Peyer's patch (tissue), 4 donors: ENCODE measurements at places on chromosomes 13 and 19.

- no peaks in the 10 kb centered on the region for H3K36me3 ChIP-seq
- H3K27ac ChIP-seq: no peak overlapping the region
- no peak overlapping the region for H3K4me3 ChIP-seq
- no peaks in the 10 kb centered on the region for H3K27me3 ChIP-seq
Measured at GRCh38 chr13:80599765-80600164, 258.8 kb upstream of the SPRY2 start.

DNA sequence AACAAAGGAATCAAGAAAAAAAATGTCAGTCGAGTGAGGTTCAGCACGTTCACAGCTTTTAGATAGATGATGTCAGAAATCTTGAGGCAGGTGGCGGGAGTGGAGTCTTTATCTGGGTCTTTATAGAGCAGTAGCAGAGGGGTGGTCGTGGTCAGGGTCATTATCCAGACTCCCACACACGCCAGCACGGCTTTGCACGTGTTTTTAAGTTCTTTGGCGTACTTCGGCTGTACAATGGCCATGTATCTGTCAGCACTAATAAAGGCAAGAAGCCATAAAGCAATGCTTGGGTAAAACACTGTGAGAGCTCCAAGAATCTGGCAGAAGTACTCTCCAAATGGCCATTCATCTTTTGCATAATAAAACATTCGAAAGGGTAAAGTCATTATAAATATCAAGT, 2.9 kb downstream of the GPR18 start:
- H3K27me3 ChIP-seq: no peaks in the 10 kb centered on the region
- no peak overlapping the region for H3K27ac ChIP-seq
- no peak overlapping the region for H3K4me3 ChIP-seq
- DNase-seq: no peak

DNA sequence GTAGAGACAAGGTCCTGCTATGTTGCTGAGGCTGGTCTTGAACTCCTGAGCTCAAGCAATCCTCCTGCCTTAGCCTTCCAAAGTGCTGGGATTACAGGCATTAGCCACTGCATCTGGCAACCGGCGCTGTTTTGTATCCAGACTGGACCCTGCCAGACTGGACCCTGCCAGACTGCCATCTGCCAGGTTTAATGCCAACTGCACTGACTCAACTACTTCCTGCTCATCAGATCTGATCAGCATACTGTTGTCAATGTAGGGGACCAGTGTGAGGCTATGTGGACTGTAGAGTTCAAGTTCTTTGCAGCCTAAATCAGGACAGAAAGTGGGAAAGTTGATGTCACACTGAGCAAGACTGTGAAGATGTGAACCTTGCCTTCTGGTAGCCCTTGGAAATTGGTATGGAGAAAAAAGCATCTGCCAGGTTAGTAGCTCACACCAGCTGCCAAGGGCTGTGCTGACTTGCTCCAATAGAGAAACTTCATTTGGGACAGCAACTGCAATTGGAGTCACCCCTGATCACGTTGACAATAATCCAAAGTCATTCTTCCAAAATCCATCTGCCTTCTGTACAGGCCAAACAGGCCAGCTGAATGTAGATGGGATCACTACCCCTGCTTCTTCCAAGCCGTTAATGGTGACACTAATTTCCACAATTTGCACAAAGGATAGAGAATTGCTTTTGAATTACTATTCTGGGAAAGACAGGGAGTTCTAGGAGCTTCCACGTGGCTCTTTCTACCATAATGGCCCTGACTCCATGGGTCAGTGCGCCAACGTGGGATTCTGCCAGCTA, 36.8 kb upstream of the ATP1A3 start:
- no peaks in the 10 kb centered on the region for H3K36me3 ChIP-seq
- H3K4me1 ChIP-seq: no peaks in the 10 kb centered on the region
- H3K27ac ChIP-seq: no peak overlapping the region
- H3K4me3 ChIP-seq: no peak overlapping the region
- no peak for DNase-seq

- no peak overlapping the region for H3K4me3 ChIP-seq
- no peaks in the 10 kb centered on the region for H3K27me3 ChIP-seq
- no peaks in the 10 kb centered on the region for H3K36me3 ChIP-seq
- DNase-seq: no peak
- H3K4me1 ChIP-seq: no peaks in the 10 kb centered on the region
Measured at GRCh38 chr19:33447336-33448158, 74.0 kb downstream of the CEBPG start.

GRCh38 chr19:53538378-53539109, 599 bp downstream of the ZNF331 start:
- peak overlapping the region; percentile 67 for H3K4me3 ChIP-seq
- no peaks in the 10 kb centered on the region for H3K36me3 ChIP-seq

DNA sequence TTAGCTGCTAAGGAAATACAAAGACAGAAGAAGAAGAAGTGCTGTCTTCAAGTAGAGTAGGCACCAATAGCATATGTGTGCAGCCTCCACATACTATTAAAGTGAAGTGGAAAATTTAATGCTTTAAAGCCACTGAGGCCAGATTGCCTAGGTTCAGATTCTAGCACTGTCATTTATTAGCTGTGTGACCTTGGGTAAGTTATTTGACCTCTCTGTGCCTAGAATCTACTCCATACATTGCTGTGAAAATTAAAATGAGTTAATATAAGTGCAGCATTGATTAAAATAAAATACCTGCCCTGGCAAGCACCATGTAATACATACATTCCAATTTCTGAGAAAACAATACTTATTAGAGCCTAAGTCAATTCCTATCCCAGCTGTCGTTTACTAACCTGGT, 110.5 kb downstream of the FRY start:
- no peaks in the 10 kb centered on the region for H3K36me3 ChIP-seq
- no peaks in the 10 kb centered on the region for H3K4me1 ChIP-seq
- no peak for DNase-seq
- H3K4me3 ChIP-seq: no peak overlapping the region

DNA sequence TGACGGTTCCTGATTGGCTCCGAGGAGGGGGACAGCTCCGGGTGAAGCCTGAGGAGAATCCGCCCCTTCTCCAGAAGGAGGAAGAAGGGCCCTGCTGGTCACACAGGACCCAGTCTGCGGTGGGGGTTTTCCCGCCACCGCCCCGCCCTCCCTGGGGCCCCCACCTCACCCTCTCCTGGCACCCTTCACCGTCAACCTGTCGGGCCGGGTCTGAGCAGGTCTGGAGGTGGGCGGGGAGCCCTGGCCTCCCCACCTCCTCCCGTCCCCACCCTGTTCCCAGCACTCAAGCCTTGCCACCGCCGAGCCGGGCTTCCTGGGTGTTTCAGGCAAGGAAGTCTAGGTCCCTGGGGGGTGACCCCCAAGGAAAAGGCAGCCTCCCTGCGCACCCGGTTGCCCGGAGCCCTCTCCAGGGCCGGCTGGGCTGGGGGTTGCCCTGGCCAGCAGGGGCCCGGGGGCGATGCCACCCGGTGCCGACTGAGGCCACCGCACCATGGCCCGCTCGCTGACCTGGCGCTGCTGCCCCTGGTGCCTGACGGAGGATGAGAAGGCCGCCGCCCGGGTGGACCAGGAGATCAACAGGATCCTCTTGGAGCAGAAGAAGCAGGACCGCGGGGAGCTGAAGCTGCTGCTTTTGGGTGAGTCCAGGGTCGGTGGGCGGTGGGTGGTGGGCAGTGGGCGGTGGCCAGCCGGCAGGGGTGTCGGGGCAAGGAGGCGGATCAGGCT, at the start of gene GNA15:
TSS of gene GNA15 (plus strand) at position 73 of the 723 bp plus-strand sequence. CDS start at position 491, 418 bp downstream.
- H3K4me1 ChIP-seq: no peaks in the 10 kb centered on the region
- H3K27ac ChIP-seq: peak within 1 kb of the TSS; percentile 67
- no peak for DNase-seq
- no peaks in the 10 kb centered on the region for H3K36me3 ChIP-seq
- no peaks in the 10 kb centered on the region for H3K27me3 ChIP-seq
- peak within 1 kb of the TSS; percentile 29 for H3K4me3 ChIP-seq

DNA sequence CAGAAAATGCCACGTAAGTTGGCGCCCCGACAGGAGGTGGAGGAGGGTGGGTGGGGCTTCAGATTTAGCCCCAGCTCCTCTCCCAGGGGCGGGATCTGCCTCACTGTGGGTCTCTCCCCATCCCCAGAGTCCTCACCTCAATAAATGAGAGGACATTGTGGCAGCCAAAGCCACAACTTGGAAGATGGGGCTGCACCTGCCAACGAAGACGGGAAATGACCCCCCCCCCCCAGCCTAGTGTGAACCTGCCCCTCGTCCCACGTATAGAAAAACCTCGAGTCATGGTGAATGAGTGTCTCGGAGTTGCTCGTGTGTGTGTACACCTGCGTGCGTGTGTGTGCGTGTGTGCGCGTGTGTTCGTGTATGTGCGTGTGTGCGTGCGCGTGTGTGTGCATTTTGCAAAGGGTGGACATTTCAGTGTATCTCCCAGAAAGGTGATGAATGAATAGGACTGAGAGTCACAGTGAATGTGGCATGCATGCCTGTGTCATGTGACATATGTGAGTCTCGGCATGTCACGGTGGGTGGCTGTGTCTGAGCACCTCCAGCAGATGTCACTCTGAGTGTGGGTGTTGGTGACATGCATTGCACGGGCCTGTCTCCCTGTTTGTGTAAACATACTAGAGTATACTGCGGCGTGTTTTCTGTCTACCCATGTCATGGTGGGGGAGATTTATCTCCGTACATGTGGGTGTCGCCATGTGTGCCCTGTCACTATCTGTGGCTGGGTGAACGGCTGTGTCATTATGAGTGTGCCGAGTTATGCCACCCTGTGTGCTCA, 1.5 kb upstream of the TRAPPC5 start:
- no peaks in the 10 kb centered on the region for H3K27me3 ChIP-seq
- H3K27ac ChIP-seq: no peak overlapping the region
- H3K36me3 ChIP-seq: no peaks in the 10 kb centered on the region

- no peaks in the 10 kb centered on the region for H3K27me3 ChIP-seq
- no peak overlapping the region for H3K27ac ChIP-seq
- DNase-seq: peak; percentile 41
- no peaks in the 10 kb centered on the region for H3K36me3 ChIP-seq
- H3K4me1 ChIP-seq: peaks cover 30% of the 10 kb centered on the region
Measured at GRCh38 chr13:110266983-110267382, 40.0 kb downstream of the COL4A1 start.

DNA sequence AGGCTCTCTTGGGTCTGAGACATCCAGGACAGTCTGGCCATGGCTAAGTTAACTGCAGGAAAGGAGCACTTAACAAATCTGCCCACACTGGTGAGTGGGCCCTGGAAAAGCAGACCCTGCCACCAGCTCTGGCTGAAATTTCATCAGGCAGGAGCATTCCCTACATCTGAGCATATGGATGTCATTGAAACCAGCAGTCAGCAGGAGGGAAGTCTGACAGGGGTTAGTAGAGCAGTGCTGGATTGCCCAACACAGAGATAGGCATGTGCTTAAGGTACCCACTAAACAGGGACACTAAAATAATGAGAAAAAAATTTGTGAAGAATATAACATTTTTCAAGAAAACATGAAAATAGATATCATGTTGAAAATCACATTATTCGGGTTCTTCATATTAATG, 13.6 kb upstream of the ACOD1 start:
- DNase-seq: no peak
- no peak overlapping the region for H3K4me3 ChIP-seq
- no peaks in the 10 kb centered on the region for H3K27me3 ChIP-seq
- no peak overlapping the region for H3K27ac ChIP-seq
- H3K4me1 ChIP-seq: no peaks in the 10 kb centered on the region

DNA sequence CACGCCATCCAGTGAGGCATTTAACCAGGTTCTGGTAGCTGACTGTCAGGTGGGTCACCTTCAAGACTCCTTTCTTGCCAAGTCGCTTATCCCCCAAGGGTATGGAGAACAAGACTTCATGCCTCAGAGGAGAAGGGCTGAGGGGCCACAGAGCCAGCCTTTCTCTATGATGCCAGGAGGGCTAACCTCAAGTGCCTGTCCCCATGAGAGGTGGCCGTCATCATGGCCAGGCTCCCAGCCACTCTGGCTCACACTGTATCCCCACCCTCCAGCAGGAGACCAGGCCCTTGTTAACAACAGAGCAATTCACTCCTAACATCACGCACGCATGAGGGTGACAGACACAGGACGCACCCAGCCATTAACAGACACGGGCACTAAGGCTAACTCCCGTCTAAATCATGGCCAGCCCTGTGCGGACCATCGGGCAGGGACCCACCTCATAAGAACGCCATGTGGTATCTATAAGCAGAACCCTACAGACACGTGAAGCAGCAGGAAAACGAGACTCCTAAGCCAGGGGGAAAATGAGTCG, 38.6 kb upstream of the ISYNA1 start:
- no peak overlapping the region for H3K4me3 ChIP-seq
- H3K4me1 ChIP-seq: peaks cover 21% of the 10 kb centered on the region
- H3K36me3 ChIP-seq: no peaks in the 10 kb centered on the region
- no peak for DNase-seq
- H3K27ac ChIP-seq: no peak overlapping the region
- H3K27me3 ChIP-seq: no peaks in the 10 kb centered on the region

GRCh38 chr13:34772206-34772605, 169.9 kb upstream of the NBEA start:
- H3K27ac ChIP-seq: no peak overlapping the region
- H3K4me3 ChIP-seq: no peak overlapping the region
- no peak for DNase-seq
- H3K36me3 ChIP-seq: no peaks in the 10 kb centered on the region
- no peaks in the 10 kb centered on the region for H3K27me3 ChIP-seq

GRCh38 chr19:38714354-38714778, 29.9 kb downstream of the CAPN12 start:
- no peak overlapping the region for H3K4me3 ChIP-seq
- no peaks in the 10 kb centered on the region for H3K27me3 ChIP-seq
- H3K36me3 ChIP-seq: peaks cover 100% of the 10 kb centered on the region
- no peaks in the 10 kb centered on the region for H3K4me1 ChIP-seq

- DNase-seq: no peak
- no peak overlapping the region for H3K4me3 ChIP-seq
- H3K27me3 ChIP-seq: no peaks in the 10 kb centered on the region
- peaks cover 100% of the 10 kb centered on the region for H3K36me3 ChIP-seq
- H3K27ac ChIP-seq: no peak overlapping the region
Measured at GRCh38 chr19:35729763-35730162, 12.0 kb downstream of the KMT2B start.

GRCh38 chr13:48902368-48902767, 73.3 kb upstream of the FNDC3A start:
- no peaks in the 10 kb centered on the region for H3K27me3 ChIP-seq
- DNase-seq: no peak
- H3K36me3 ChIP-seq: no peaks in the 10 kb centered on the region
- H3K4me3 ChIP-seq: no peak overlapping the region

DNA sequence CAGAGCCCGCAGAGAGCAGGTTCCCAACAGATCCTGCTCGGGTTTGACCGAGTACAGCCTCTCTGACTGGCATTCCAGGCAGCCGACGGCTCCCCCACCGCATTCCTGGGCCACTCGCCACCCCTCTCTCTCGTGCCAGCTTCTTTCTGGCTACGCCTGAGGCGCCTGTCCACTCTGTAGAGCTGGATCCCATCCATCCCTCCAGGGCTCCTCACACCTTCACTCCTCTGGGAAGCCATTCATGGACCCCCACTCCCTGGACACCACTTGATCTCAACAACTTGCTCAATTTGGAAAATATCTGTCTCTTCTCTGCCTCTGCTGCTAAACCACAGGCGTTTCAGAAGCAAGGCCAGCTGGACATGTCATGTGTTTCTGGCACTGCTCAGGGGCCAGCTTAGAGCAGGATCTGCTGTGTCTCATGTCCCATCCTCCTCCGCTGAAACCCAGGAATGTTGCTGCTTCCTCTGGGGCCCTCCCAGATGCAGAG, 30.6 kb upstream of the ATP1A3 start:
- H3K36me3 ChIP-seq: no peaks in the 10 kb centered on the region
- no peaks in the 10 kb centered on the region for H3K27me3 ChIP-seq
- no peak for DNase-seq
- H3K4me3 ChIP-seq: no peak overlapping the region
- H3K27ac ChIP-seq: no peak overlapping the region
